ENCODE measurements at places on chromosomes 2 and 18. TPM values are rescaled to one million over a fixed set of nuclear protein-coding genes. Genes with fewer than 3 reads are reported as not detected.

The UPP2 gene
- not detected for total RNA-seq

The CLASP1 gene
- total RNA-seq, result 56.8 TPM

The TEKT4 gene
- not detected for total RNA-seq

The CFAP210 gene
- not detected for total RNA-seq

The CXCR2 gene
- total RNA-seq, result 0.13 TPM

The MYL1 gene
- 0.49 TPM for total RNA-seq

The TUBA4B gene
- total RNA-seq, result not detected

The SLC14A1 gene
- 4.4 TPM for total RNA-seq

The FEV gene
- not detected for total RNA-seq

The KIF1A gene
- 13.7 TPM for total RNA-seq

The AOX1 gene
- 1,121 TPM for total RNA-seq

The NOSTRIN gene
- 58.7 TPM for total RNA-seq

The SLC4A3 gene
- total RNA-seq, result 23.3 TPM

The LAMA1 gene
- 0.18 TPM for total RNA-seq

The ALLC gene
- total RNA-seq, result not detected

The LRRTM4 gene
- not detected for total RNA-seq

The PRKAG3 gene
- total RNA-seq, result 0.20 TPM

The FIGN gene
- 1.1 TPM for total RNA-seq

The KIAA2012 gene
- total RNA-seq, result 0.11 TPM

The CNTNAP5 gene
- 0.11 TPM for total RNA-seq

The COPS9 gene
- 149 TPM for total RNA-seq

The PJVK gene
- 4.0 TPM for total RNA-seq

The RIF1 gene
- 25.4 TPM for total RNA-seq

The RTP5 gene
- 0.11 TPM for total RNA-seq

The GPAT2 gene
- total RNA-seq, result 1.8 TPM

The GULP1 gene
- 89.3 TPM for total RNA-seq

The PROKR1 gene
- not detected for total RNA-seq

The ADD2 gene
- 0.79 TPM for total RNA-seq

The TPO gene
- total RNA-seq, result not detected

The ZNF2 gene
- total RNA-seq, result 1.8 TPM

The EGR4 gene
- total RNA-seq, result not detected

The CFAP65 gene
- 0.06 TPM for total RNA-seq

The CAPN14 gene
- 0.28 TPM for total RNA-seq

The CROCC2 gene
- total RNA-seq, result 0.07 TPM

The VIL1 gene
- total RNA-seq, result not detected

The TSHZ1 gene
- total RNA-seq, result 23.9 TPM

The COLEC11 gene
- 53.3 TPM for total RNA-seq

The AQP12A gene
- not detected for total RNA-seq

The NEURL3 gene
- 0.41 TPM for total RNA-seq

The STPG4 gene
- total RNA-seq, result not detected

The CABYR gene
- 6.9 TPM for total RNA-seq

All from adrenal gland (tissue), 19 donors.